Panc1 (cell line): ENCODE measurements at places on chromosomes 3 and 15. TPM values are rescaled to one million over a fixed set of nuclear protein-coding genes. Genes with fewer than 3 reads are reported as not detected.

The C3orf85 gene
- total RNA-seq: not detected

The ZIC1 gene
- total RNA-seq: 0.36 TPM

The RAD54L2 gene
- 18.9 TPM for total RNA-seq

The CLDN18 gene
- total RNA-seq: 0.08 TPM

GRCh38 chr3:141181819-141182218 is 49.8 kb upstream of the PXYLP1 start:
- DNase-seq: no peak

The C3orf49 gene
- total RNA-seq: not detected

DNA sequence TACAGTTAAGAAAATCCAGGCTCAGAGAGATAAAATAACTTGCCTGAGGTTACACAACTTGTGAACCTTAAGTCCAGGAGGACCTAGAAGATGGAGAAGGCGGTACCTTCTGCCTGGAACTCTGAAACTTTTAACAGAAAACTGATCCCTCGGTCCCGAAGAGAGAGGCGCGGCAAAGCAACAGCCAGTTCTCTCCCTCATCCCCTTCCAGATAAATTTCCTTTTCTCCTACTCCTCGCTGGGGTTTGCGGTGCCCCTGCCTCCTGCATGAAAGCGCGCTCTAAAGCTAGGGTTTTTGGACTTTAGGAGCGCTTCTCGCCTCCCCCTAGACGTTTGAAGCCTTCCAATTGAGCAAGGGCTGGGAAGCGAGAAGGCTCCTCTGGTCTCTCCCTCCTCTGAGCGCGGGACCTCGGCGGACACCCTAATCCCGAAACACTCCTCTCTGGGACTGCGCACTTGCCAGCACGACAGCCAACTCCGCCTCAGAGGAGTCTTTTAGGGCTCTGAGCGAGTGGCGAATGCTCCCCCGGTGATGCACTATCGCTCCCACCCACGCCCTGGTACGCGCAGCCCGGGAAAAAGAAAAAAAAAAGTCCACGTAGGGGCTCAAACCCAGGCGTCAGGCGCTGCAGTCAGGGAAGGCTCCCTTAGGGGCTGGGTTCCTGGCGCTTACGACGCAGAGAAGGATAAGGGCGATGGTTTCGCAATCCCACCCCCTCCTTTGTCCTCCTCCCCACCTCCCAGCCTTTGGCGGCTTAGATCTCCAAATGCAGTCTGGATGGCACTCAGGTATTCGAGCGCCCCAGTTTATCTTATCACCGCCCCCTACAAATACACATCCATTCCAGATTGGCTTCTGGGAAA is 7.9 kb upstream of the EOMES start:
- DNase-seq: no peak

DNA sequence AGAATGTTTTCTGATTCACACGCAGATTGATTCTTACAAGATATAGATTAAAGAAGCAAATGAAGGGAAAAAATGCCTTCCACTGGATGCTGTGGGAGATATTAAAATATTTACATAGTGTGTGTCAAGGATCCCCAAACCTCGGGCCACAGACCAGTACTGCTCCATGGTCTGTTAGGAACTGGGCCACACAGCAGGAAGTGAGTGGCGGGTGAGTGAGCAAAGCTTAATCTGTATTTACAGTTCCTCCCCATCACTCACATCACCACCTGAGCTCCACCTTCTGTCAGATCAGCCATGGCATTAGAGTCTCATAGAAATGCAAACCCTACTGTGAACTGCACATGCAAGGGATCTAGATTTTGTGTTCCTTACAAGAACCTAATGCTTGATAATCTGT is 552.6 kb upstream of the GOLIM4 start:
- DNase-seq: no peak

DNA sequence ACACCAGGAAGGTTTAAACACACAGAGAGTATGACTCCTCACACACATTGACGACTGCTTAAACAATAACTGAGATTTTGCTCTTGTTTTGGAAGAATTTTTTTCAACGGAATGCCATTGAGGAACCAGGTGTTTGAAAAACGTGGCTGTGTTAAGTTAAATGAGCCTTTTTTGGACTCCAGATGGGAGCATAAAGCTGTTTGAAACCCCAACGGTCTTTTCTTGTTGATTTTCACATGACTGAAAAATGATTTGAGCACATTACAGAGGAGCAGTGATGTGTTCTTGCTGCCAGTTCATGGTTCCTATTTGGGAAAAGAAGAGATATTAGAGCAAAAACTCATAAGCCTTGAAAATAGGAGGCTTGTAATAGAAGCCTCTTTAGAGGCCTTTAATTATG is 97.8 kb upstream of the SELENOK start:
- DNase-seq: no peak

DNA sequence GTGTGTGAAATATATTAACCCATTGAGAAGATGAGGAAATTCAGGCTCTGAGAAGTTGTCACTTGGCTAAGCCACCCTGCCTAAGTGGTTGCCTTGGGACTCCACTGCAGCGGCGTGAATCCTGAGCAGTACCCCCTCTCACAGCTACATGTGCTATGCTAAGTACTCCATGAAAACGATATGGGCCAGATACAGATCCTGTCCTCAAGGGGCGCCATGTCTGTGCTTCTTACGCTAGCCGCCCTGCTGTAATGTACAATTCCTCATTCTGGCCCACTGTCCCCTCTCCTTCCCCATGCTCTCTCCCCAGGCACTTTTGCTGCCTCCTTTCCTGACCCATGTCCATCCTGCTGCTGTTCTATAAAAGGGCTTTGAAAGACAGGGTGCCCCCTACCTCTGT is 140.3 kb downstream of the FEZF2 start:
- DNase-seq: no peak

GRCh38 chr15:95051861-95052260 is 820.5 kb downstream of the MCTP2 start:
- no peak for DNase-seq

DNA sequence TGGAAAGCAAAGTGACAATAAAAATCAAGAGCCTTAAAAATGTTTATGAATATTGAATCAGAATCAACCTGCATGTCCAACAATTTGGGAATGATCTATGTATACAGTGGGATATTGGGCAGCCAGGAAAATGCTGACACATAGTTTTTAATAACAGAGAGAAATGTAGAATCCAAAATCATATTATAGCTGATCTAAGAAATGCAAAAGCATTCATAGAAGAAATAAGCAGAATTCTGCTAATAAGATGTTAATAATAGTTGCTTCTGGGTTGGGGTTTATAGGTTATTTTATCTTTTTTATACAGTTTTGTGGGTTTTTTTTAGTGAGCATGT is 15.1 kb downstream of the KIF9 start:
- no peak for DNase-seq

GRCh38 chr15:29405564-29405963 is 135.9 kb upstream of the NSMCE3 start:
- no peak for DNase-seq

DNA sequence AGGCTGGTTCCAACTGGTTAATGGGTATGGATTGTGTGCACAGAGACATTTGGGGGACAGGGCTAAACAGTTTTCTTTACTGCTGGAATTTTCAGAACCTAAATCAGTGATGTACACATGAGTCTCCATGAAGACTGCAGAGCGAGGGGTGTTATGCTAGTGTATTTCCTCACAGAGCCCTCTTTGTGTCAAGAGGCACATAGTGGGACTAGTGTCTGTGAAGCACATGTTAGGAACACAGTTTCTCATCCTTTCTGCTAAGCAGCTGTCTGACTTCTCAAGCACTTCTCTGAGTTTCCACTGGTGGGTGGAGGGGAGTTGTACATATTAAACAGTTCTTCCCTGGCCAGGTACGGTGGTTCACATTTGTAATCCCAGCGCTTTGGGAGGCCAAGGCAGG is 9.4 kb upstream of the STARD5 start:
- DNase-seq: no peak

DNA sequence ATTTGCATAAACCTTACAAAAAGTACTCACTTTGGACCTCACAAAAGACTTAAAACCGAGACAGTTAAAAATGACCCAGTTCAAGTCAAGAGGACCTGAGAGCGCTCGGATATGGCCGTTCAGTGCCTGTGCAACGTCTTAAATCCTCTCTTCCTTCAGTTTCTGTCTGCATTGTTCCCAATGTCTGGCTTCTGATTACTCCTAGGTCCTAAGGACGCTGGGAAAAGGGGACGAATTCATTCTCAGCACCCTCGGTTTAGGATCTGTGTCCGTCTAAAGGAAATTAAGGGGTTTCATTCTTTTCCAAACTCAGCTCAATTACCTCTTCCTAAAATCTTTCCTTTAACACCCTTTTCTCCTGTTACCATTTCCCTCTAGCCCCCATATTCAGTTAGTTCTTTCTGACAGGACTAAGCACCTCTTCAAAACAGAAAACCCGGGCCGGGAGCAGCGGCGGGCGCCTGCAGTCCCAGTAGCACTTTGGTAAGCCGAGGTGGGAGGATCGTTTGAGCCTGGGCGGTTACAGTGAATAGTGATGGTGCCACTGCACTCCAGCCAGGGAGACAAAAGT is 970 bp downstream of the DPPA4 start:
- no peak for DNase-seq

The AQP9 gene
- total RNA-seq: not detected

DNA sequence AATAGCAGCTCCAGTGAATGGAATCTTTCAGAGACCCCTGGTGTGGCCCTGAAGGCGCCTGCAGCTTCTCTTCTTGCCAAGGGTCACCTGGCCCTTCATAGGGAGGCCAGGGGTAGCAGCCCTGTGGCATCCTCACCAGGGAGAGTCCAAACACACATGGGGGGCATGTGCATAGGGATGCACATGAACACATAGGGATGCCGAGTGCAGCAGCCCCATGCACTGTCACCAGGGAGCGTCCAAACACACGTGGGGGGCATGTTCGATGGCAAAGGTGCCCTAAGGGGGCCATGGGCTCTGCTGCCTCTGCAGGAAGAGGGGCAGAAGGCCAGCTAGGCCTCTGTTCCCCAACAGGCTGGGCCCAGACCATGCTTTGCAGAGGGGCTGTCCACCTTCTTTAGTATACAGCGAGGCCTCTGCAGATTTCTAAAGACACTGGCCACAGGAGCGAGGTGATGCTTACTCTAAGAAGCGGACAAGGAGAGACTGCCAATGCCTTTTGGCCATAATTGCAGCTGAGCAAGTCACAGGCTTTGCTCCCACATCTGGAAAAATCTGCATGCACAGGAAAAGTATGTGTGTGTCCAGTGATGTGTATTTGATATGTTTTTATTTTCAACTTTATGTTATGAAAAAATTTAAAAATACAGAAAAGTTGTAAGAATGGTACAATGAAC is 21.0 kb downstream of the ANAPC13 start:
- DNase-seq: no peak

The SIDT1 gene
- total RNA-seq: not detected

- no peak for DNase-seq
Measured at GRCh38 chr3:66400411-66401156, 100.2 kb downstream of the LRIG1 start.

- no peak for DNase-seq
Measured at GRCh38 chr15:60395276-60396011, 2.3 kb downstream of the ANXA2 start.

GRCh38 chr3:50347187-50347813 is 1.8 kb upstream of the ZMYND10 start:
- DNase-seq: no peak

- DNase-seq: no peak
Measured at GRCh38 chr3:58048301-58048700, 40.1 kb downstream of the FLNB start.

DNA sequence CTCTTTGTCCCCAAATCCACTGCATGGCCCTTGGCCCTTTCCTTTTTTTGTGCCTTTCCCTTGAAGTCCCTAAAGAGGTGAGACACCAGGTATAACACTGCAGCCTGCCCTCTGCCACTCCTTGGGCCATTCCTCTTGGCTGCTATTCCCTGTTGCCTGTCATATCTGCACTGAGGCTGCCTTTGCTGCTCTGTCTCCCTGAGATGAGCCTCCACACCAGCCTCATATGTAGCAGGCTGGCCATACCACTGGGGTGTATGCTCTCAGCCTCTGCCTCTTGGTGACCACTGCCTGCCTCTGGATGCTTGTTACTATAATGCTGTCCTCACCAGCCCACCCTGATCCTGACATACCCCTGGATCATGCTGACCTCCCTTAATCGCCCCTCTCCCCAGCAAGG is 252.0 kb downstream of the CLSTN2 start:
- no peak for DNase-seq

GRCh38 chr3:36765104-36765503 is 751 bp upstream of the DCLK3 start:
- DNase-seq: no peak

- DNase-seq: no peak
Measured at GRCh38 chr3:126113733-126114442, 30.0 kb upstream of the SLC41A3 start.

- DNase-seq: no peak
Measured at GRCh38 chr3:187976365-187976900, 177.5 kb upstream of the LPP start.

The GXYLT2 gene
- 6.1 TPM for total RNA-seq

DNA sequence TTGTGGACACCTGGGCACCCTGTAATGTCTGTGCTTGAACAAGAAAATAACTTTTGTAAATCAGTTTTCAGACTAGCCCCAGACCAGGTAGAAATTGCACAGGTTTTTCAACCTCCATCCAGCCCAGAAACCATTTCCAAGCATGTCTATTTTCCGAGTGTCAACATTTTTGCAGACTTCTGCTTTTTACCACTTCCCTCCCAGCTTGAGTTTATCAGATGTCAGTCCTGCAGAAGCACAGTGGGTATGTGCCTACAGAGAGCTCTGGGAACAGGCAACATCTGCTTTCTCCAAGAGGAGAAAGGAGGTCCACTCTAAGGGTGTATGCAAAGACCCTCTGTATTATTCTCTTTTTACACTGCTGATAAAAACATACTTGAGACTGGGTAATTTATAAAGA is 83.9 kb downstream of the LRRK1 start:
- no peak for DNase-seq

DNA sequence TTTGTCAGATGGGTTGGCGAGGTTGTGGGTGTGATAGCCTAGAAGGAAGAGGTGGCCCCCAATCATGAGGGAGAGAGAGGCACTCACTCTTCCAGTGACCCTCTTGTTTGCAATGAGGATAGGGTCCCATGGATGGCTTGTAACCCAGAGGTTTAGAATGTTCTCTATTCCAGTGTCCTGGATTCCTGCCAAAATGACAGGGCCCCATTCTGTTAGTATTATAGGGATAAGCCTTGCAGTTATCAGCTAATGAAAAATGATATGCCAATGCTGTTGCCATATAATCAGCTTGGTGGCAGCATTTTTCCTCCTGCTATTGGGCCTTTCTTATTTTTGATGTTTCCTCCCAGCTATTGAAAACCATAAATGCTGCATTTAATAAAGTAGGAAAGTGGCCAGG is 23.3 kb upstream of the SENP7 start:
- no peak for DNase-seq

DNA sequence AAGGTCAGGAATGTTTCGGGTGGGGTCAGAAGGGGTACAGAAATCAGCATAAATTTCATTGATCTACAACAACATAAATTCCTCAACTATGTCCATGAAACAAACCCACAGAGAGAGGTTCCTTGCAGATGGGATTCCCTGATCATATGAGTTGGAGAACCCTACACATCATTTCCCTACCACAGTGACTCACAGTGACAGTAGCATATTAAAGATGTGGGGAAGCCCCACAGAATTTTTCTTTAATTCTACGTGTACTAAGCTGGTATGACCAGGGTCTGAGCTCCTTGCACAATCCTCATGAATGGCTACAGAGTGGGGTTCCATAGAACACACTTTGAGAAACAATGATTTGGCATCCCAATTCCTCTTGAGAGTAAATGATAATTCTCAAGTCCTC is 116.9 kb upstream of the RAD18 start:
- DNase-seq: no peak

- DNase-seq: no peak
Measured at GRCh38 chr3:182182531-182182968, 470.8 kb downstream of the SOX2 start.
